ENCODE measurements at places on chromosomes 11 and 22.
A peak's percentile ranks its signal among the peaks of the same experiment; 100 is the strongest.

GRCh38 chr11:43447151-43447550 is 88.4 kb downstream of the TTC17 start:
- DNase-seq = no peak

GRCh38 chr11:19237813-19238212 is 2.9 kb downstream of the E2F8 start:
- no peak for DNase-seq

GRCh38 chr22:30906411-30906810 is 62.2 kb downstream of the MORC2 start:
- DNase-seq = no peak

DNA sequence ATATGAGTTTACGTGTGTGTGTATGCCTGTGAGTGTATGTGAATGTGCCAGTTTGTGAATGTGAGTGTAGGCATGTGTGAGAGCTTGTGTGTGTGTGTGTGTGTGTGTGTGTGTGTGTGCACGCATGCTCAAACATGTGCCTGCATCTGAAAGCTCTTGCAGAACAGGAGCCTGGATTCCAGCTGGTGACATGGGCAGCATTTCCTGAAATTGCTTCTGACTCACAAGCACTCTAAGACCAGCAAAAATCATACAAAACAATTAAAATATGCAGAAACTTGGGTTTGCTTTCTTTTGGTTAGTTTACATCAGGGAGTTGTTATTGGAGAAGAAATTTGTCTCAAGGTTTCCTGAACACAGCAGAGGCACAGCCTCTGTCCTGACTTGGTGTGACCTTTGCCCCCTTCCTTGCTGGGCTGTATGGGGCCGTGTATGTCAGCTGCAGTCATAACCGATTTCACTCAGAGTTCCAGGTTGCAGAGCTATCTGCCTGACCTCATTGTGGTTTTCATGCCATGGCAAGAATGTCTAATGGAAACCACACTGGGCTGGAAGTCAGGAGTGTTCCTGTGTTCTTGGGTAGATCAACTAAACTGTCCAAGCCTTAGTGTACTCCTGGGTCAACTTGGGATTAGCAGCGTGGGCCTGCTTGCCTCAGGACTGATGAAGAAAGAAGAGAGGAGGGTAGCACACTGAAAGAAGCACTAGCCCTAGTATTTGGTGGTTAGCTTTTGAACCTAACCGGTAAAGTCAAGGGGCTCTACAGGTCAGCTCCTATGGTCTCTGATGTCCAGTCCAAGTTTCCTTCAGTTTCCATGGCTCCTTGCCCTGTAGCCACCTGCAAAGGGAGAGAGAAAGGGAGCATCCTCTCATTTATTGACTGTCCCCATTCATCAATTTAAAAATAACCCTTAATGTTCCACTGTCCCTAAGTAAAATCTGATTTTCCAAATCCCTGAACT is 143.7 kb downstream of the SNX19 start:
- DNase-seq = peak; percentile 79

DNA sequence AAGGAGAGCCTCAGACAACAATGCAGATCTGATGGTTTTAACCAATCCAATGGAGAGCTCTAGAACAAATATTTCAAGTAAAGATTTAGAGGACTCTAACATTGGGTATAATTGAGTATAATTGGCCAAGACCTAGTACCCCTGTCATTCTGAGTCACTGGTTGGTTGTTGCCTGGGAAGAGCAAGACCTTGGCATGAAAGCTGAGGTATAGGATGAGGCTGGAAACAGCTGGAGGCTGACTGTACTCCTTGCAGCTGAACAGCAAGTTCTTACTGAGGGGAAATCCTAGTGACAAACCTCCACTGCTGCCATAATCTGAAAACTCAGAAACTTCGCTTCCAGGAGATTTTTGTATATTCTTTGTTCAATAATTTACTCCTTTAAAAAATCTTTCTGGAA is 54.3 kb upstream of the MUC15 start:
- no peak for DNase-seq

GRCh38 chr11:16986434-16987204 is 27.6 kb downstream of the PLEKHA7 start:
- DNase-seq = no peak

DNA sequence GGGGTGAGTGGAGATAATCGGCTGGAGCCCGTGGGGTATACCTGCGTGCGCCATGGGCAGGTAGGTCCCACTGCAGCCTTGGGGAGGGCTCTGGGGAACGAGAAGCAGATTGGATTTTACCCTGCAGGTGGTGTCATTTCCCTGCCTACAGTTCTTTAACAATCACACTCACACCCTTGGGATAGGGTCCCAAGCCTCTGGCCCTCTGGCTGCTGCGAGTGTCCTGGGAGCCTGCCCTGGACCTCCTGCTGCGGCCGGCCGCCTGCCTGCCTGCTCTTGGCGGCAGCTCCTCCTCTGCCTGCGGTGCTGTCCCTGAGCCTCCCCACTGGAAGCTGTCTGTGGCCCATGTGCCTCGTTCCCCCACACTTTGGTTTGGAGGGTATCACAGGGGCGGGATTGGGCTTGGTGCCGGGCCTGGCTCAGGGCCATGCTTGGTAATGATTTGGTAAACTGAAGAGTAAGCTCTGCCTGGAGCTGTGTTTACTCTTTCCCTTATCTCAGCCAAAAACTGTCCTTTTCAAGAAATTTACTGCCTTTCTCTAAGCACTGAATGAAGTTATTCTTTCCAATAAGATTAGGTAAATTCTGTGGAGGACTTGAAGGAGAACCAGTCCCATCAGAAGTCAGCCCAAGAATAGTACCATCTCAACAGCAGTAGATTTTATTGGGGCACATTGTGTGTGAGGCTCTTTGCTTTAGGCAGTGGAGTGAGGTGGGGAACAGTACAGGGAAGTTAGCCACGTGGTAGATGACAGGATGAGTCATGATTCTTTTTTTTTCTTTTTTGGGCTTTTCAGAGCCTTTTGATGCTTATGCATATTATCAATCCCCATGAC is 53.7 kb downstream of the TBC1D22A start:
- peak; percentile 51 for DNase-seq

- no peak for DNase-seq
Measured at GRCh38 chr11:103541186-103541795, 432.1 kb downstream of the DYNC2H1 start.

GRCh38 chr11:102709201-102709945 is 3.8 kb upstream of the MMP27 start:
- no peak for DNase-seq

DNA sequence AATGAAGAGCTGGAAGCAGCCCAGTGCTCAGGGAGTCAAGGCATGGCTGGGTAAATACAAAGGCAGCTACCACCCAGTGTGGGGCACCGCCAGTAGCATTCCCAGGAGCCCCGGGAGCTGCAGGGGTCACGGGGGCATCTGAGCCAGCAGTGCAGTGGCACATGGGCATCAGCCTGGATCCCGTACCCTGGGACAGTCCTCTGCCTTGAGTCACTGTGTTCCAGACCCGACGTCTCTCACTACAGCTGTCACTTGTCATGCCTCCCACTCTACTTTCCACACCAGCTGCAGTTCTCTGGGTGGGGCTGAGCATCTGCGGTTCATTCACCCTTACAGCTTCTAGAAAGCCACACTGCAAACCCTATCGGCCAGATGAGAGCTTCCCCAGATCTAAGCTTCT is 29.6 kb downstream of the DHCR7 start:
- DNase-seq = no peak

DNA sequence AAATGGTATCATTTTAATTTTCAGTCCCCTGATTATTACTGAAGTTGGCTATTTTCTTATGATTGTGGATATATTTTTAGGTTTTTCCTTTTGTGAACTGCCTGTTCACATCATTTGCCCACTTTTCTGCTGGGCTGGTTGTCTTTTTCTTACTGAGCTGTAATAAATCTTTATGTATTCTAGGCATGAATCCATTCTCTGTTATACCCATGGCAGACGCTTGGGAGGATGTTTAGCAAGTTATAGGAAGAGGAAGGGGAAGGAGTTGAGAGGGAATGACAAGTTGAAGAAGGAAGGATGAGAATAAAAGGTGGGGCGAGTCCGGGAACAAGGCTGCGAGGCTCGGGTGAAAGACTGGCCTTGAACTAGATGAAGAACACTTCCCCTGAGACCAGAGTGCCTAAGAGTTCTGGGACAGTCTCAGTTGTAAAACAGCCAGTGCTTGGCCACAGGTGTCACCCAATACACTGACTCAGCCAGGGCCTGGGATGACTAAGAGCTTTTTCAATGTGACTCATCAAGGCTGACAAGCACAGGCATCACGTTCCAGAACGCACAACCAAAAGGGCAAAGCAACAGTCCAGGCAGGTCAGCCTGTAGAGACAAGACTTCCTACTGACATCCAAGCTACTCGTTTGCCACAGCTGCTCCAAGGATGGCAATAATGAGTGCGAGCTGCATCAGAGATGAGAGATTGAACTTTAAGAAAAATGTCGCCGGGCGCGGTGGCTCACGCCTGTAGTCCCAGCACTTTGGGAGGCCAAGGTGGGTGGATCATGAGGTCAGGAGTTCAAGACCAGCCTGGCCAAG is 35.2 kb downstream of the LRFN4 start:
- DNase-seq = peak; percentile 91

- DNase-seq = peak; percentile 93
Measured at GRCh38 chr11:62560566-62561103, 13.1 kb downstream of the EEF1G start.

GRCh38 chr22:31912407-31912743 is 32.0 kb upstream of the YWHAH start:
- DNase-seq = peak; percentile 47

GRCh38 chr22:34866495-34867131 is 199.3 kb upstream of the ISX start:
- DNase-seq = no peak

GRCh38 chr11:57680552-57680874 is 12.6 kb downstream of the ZDHHC5 start:
- no peak for DNase-seq

DNA sequence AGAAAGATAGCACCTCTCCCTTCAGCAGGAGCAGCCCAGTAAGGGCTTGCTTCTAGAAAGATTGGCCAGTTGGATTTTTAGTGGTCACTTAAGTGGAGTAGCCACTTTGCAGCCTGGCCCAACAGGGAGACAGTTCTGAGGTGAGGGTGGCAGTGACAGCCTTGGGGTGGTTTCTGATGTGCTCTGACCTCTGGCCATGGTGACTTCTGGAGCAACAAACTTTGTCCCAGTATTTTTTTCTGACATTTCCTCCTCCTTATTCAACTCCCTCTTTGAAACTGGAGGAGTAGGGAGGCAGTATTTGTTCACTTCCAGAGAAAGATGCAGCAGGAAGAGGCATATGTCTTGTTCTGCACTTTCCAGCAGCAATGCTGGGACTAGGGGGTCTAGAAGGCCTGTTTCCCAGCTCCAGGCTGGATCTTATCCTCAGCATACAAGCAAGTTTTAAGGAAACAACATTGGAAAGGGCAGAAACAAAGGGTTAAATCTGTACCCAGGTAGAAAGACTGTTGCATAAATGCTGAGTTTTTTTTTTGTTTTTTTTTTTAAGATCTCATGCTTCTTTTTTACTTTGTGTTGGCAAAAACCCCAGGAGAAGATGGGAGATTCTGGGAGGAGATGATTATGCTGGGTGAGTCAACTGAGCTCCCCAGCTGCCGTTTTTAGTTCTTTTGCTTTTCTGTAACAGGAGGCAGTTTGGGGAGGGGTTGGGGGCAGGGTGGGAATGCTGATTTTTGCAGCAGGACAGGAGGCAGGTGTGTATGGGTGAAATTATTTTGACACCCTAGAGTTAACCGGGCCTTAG is 37.2 kb downstream of the RCOR2 start:
- DNase-seq = peak; percentile 78

DNA sequence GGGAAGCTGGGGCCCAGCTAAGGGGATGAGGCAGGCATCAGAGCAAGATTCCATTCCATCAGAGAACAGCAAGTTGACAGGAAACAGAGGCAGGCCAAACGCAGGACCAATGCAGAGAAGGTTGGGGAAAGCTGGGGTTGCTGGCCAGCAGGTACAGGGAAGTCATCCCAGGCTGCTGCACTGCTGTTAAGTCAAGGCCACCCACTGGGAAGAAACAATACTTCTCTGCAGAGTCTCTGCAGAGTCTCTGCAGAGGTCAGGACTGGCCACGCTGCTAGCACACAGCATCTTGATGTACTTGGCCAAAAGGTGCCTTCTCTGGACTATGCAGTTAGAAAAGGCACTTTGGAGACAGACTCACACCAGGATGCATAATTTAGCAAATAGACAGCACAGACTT is 68.5 kb upstream of the CSNK2A3 start:
- no peak for DNase-seq

DNA sequence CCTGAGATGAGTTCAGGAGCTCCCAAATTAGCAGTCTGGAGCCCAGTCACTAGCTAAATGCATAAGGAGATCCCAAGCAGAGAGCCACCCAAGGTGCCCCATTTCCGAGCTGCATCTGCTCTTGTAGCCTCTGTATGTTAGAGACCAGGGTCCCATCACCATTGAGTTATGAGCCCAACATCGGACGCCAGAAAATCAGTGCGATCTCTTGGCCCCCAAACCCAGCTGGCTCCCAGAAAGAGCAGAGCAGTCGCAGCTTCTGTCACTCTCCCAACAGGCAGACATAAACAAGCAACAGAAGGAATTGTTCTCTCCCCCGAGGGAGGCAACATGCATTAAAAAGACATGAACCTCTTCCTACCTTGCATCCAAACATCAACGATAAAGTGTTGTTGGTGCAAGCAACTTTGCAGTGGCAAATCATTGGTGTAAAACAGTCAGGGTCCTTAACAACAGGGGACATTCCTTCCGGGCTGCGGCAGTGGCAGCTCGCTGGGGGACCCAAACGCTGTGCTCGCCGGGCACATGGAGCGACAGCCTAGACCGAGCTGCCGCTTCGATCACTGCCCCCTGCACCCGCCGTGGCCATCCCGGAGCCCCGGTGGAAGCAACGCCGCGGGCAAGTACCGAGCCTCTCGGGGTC is 907.1 kb downstream of the DLG2 start:
- DNase-seq = no peak

GRCh38 chr11:47107744-47108143 is 68.9 kb downstream of the ARFGAP2 start:
- no peak for DNase-seq

DNA sequence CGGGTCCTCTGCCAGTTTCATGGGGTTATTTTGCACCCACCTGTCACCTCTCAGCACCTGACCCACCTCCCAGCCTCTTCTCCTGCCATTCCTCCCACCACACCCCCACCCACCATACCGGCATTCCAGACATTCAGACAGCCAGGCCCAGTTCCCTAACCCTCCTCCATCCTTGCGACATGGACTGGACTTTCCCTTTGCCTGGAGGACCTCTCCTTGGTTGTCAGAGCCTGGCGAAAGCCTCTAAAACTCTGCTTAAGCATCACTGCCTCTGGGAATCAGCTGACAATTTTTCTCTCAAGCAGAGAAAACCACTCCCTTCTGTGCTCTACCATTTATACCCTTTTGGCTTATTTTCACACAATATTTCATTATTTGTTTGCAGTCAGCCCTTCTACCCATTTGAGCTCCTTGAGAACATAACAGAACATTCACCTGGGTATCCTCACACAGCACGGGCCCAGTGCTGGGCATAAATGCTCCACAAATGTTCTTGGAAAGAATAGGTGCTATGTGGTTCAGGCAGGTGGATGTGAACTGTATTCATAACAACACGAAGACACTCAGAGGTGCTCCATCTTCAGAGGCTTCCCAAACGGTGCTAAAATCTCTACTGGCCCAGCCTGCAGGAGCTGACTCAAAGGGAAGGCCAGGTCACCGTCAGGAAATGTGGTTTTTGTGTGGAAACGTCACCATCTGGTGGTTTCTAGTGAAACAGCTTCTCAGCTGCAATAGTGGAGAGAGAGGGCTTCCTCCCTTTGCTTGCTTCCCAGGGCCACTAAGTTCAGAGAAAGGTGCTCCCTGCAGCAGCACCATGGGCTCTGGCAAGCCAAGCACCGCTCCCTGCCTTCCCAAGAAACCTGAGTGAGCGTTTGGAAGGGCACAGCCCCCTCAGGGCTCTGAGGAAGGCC is 10.4 kb downstream of the SPATA19 start:
- peak; percentile 49 for DNase-seq

GRCh38 chr11:61716478-61717285 is 35.8 kb upstream of the MYRF start:
- DNase-seq = no peak

GRCh38 chr11:103648054-103648453 is 388.4 kb upstream of the DDI1 start:
- DNase-seq = no peak

Measured in hepatic stellate cell (primary cell).